ENCODE measurements at places on chromosomes 7 and 10.

DNA sequence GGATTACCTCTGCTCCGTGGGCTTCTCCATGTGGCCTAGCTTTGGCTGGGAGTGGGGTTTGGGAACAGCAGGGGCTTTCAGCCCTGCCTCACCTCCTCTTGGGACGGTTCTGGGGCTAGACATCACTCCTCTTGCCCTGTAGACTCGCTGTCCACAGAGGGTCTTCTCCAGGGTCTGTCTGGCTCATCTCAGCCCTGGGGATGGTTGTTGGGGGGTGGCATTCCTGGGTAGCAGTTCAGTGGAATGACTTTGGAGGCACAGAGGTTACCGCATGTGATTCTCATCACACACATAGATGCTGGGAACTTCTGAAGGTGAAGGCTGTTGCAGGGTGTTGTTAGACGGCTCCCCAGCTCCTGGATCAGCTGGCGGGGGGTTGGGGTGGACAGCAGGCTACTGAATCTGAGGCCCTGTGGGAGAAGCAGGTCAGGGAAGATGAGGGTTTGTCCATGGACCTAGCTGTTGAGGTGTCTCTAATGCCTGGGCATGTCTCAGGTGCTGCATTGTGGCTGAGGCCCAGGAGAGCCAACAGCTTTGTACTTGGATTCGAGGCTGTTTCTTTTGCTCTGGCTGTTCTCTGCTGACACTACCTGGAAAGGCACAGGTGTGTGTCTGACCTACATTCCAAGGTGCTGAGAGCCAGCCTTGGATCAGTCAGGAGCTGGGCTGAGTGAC is 23.8 kb downstream of the RAMP3 start:
- DNase-seq, result no peak

GRCh38 chr10:60950300-60950699 is 6.3 kb upstream of the RHOBTB1 start:
- DNase-seq, result no peak

- DNase-seq, result no peak
Measured at GRCh38 chr7:50795253-50795652, 12.6 kb upstream of the GRB10 start.

- no peak for DNase-seq
Measured at GRCh38 chr7:74612015-74612829, 45.3 kb upstream of the GTF2I start.

DNA sequence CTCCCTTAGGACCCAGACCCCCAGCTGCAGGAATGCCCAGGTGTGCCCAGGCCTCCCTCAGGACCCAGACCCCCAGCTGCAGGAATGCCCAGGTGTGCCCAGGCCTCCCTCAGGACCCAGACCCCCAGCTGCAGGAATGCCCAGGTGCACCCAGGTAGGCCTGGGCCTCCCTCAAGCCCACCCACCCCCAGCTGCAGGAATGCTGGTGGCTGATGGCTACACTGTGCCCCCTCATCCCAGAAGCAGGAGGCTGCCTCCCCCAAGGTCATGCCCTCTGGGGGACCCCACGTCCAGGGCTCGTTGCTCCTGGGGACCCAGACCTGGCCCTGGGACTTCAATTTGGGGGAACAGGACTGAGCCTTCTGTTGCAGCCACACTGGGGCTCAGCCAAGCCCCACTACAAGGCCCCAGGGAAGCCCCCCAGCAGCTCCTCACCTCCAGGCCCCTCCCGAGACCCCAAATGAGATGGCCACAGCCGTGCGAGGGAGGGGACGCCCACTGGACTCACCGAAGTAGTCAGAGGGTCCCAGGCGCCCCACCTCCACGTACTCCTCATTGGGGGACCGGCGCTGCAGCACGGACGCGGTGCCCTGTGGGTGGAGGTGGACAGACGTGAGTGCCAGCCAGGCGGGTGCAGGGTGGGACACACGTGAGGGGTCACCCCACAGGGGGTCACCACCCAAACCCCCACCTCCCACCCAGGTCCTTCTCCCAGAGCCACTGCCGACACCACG is 31.4 kb upstream of the PDGFA start:
- DNase-seq, result no peak

DNA sequence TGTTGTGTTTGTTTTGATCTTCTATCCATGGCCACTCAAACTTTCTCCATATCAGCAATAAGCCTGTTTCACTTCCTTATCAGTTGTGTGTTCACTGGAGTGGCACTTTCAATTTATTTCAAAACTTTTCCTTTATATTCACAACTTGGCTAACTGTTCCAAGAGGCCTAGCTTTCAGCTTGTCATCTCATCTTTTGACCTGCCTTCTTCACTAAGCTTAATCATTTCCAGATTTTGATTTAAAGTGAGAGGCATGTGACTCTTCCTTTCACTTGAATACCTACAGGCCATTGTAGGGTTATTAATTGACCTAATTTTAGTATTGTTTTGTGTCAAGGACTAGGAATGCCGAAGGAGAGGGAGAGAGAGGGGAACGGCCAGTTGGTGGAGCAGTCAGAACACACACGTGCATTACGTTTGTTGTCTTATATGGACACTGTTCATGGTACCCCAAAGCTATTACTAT is 5.5 kb upstream of the GNAT3 start:
- no peak for DNase-seq

DNA sequence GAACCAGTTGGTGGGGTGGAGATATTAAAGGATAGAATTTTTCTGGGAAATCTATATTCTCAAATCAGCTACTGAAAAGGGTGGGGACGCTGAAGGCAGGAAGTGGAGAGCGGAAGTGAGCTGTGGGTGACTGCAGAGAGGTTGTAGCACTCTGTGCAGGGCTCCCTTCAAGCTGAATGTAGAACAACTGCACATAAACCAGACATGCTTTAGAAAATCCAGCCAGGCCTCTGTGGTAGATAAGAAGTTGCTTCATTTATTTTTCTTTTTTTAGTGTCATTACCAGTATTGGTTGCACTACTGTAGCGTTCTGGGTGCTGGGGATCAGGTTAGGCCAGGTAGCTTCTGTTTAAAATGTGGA is 127.8 kb downstream of the CELF2 start:
- peak; percentile 83 for DNase-seq

GRCh38 chr10:49414496-49414895 is 18.6 kb upstream of the DRGX start:
- DNase-seq, result no peak

DNA sequence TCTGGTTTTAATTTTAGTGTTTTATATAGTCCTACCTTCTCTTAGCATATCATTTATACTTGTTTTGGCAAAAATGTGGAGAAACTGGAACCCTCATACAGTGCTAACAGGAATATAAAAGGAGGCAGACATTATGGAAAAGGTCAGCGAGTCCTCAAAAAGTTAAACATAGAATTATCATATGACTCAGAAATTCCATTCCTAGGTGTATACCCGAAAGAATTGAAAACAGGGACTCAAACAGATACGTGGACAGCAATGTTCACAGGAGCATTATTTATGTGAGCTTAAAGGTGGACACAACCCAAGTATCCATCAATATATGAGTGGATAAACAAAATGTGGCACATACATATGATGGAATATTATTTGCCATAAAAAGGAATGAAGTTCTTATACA is 51.5 kb downstream of the VAX1 start:
- DNase-seq, result no peak

DNA sequence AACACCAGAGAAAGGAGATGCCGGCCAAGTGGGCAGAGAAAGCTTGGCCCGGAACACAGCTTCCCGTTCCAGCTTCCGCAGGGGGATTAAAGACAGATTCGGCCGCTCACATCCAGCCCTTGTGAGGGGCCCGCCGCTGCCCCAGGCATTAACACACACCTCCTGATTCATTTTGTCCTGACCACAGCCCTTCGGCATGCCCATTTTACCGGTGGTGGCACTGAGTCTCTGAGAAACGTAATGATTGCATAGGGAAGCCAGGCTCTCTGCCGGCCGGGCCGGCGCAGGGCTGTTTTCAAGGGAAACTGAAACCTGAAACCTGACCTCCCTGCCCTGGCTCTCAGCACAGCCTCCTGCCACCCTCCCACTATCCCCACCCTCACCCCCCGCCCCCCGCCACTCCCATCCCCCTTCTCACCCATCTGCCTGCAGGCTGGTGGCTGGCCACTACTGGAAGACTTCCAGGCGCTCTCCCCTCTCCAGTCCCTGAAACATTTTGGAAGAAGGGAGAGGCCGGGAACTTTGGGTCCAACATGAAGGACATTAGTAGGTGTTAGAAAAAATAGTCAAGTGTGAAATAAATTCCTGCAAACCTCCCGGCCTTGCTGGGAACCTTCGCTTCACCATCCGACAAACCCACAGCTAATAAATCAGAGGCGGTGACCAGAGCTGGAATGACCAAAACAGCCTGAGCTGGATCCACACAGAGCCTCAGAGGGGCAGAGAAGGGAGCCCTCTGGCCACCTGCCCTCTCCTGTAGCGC is 83.5 kb upstream of the CUX1 start:
- no peak for DNase-seq

- no peak for DNase-seq
Measured at GRCh38 chr7:693280-693679, 33.2 kb upstream of the DNAAF5 start.
